ENCODE measurements at places on chromosomes 4 and X. TPM values are rescaled to one million over a fixed set of nuclear protein-coding genes. Genes with fewer than 3 reads are reported as not detected.

Gene CCDC110
- 0.41 TPM for total RNA-seq

Gene P2RY8
- 0.23 TPM for total RNA-seq

GRCh38 chr4:101807351-101807750 lies 16.8 kb downstream of the BANK1 start:
- DNase-seq, result no peak

GRCh38 chr4:187814737-187815465 lies 180.7 kb upstream of the ZFP42 start:
- DNase-seq, result no peak

DNA sequence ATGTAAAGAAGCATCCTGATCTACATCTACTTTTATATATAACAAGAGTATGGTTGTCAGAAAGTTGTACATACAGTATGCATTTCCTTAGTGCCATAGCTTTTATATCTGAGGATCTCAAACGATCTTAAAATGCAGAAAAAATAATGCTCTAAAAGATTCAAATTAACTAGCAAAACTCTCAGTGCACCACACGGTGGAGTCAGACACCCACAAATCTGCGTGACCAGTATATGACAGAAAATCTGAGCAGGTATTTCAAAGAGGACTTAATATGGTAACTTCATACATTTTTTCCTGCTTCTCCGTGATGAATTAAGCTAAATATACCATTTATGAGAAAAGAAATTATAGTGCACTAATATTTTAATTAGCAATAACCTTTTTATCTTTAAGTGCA lies 803.0 kb downstream of the DMD start:
- no peak for DNase-seq

Gene UGT2A3
- total RNA-seq, result not detected

- DNase-seq, result no peak
These were observed 382.8 kb downstream of the KLHL4 start for GRCh38 chrX:87900320-87900908.

Gene DKC1
- 26.4 TPM for total RNA-seq

DNA sequence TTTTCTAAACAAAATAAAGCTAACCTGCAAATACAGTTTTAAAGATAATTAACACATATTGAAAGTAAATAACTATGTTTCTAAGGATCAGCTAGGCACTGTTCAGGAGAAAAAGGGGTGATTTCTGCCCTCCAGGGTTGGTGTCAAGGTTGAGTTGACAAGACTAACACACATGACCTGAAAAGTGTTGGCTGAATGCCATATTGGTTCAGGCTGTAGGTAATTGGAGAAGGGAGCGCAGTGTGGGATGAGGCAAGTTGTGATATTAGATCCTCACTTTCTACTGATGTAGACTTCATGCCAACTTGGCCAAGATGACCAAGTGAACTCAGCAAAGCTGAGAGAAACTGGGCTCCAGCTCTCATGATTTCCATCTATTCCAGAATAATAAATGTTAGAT lies 42.2 kb downstream of the PPM1K start:
- no peak for DNase-seq

Gene SH3D19
- 79.8 TPM for total RNA-seq

All from glomerular endothelial cell (primary cell).